Stimulated activated CD4-positive, alpha-beta T cell treated with anti-CD3 and anti-CD28 coated beads, TNF-alpha, amount 100 ng/mL, for 4 hours (primary cell): ENCODE measurements at places on chromosomes 3 and 15.

DNA sequence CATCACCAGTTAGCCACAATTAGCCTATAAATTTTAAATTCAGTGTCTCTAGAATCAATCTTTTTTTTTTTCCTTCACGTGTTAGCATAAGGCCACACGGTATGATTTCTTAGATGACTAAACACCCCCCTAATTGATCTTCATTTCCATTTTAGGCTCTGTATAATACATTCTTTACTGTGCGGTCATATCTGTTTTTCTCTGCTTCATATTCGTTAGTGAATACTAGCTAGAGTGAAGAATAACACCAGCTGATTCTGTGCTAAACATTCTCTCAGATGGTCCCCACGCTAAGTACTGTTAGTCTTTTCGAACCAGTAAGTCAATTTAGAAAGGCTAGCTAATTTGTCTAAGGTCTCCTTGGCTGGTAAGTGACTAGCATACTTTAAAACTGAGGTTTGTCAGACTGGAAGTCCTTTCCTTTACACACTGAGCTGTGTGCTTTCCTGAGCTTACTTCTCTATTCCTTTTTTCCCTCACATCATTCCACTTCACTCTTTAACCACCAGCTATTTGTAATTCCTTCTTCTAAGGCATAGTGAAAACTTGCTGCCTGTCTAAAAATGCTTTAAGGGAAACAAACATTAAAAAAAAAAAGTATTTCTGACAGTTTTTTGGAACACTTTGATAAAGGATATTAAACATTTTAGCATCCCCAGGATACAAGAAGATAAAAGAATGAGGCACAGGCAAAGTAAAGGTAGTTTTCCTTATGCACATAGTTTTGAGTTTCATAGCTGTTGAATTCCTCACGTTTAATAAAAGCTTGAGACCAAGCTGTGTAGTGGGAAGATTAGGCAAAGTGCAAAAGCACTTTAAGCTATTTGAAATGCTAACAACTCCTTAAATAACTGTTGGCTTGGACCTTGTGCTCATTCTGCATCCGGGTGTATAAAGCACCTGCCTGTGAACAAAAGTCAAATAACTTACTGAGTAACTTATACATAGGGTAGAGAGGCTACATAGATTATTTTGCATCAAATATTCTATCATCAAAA is 17.1 kb downstream of the ZFAND6 start:
- no peak for DNase-seq

DNA sequence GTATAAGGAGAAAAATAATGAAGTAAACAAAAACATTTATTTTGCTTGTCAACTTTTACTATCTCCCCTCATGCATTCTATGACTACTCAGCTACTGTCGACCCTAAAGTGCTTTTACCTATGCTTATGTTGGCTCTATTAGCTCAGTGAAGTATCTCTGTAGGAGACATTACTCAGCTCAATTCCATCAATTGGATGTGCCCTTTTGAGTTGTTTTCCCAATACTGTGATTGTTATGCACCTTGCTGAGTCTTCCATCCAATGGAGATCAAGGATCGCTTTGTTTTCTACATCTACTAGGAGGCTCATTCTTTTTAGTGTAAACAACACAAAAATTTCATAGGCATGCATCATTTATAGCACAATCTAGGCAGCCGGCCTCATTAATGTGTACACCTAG is 403.8 kb upstream of the ARL6 start:
- DNase-seq: no peak

- no peak for DNase-seq
These were observed 42.2 kb upstream of the ROBO2 start for GRCh38 chr3:76997733-76998132.

GRCh38 chr3:150132101-150132749 is 161.5 kb upstream of the PFN2 start:
- no peak for DNase-seq

- DNase-seq: no peak
These were observed 106.6 kb upstream of the ALDH1A3 start for GRCh38 chr15:100772892-100773520.

- no peak for DNase-seq
These were observed 2.0 kb downstream of the SRGAP3 start for GRCh38 chr3:9247361-9247940.

- no peak for DNase-seq
These were observed 39.9 kb downstream of the ISG20 start for GRCh38 chr15:88678755-88679154.

GRCh38 chr15:67150023-67150860 is 84.8 kb downstream of the SMAD3 start:
- DNase-seq: no peak

DNA sequence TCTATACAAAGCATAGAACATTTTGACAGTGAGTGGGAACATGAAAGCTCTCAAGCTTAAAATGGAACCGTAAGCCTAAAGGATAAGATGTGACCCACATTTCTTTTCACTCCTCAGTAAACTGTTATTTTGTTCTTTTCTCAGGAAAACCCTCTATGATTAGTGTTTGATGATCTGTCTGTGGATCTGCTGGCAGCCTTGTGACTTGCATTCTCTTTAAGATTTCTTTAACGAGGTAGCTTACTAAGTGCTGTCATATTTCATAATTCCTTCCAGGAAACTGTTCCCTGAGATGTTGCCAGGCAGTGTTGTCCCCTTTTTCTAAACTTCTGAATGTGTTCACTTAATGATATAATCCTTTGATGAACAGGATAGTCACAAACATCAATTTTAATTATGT is 167.6 kb downstream of the PYDC2 start:
- DNase-seq: no peak

DNA sequence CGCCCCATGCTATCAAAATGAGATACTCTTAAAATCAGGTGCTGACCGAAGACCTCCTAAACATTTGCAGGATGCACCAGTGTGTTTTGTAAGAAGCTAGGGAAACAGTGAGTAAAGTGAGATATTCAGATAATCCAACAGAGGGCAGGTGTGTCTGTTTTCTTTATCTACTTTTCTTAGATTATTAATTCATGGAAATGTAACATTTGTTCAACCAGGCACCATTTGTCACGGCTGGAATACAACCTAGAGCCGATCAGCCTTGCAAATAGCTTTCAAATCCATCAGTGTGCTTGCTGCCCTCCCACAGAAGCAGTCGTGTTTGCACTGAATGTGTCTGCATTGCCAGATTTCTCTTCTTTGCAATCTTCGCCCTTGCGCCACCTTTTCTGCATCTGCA is 201.9 kb upstream of the CHRM5 start:
- no peak for DNase-seq

DNA sequence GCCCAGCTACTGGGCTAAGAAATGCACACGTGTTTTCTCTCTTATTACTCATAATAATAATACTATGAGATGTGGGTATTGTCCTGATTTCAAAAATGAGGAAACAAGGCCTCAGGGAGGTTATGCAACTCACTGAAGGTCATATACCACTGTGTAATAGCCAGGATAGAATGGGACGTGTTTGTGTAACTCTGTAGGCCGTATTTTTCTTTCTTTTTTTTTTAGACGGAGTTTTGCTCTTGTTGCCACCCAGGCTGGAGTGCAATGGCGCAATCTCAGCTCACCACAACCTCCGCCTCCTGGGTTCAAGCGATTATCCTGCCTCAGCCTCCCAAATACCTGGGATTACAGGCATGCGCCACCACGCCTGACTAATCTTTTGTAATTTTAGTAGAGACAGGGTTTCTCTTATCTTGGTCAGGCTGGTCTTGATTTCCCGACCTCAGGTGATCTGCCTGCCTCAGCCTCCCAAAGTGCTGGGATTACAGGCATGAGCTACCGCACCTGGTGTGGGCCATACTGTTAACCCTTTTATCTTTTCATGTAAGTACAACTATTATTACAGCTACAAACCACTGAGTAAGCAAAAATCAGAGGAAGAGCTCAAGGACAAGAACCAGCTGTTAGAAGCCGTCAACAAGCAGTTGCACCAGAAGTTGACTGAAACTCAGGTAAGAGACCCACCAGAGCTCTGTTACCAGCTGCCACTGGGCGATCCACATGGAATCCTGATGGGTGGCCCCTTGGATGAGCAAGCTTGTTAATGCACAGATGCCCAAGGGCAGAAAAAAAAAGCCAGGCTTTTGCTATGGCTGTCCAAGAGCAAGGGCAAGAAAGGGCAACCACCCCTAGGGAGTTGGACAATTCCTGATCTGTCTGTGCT is 6.7 kb downstream of the KNSTRN start:
- no peak for DNase-seq

GRCh38 chr3:151964743-151965142 is 91.3 kb downstream of the SUCNR1 start:
- DNase-seq: no peak

- DNase-seq: no peak
These were observed 199.1 kb downstream of the SI start for GRCh38 chr3:164879201-164879600.

- no peak for DNase-seq
These were observed 215.3 kb downstream of the ROBO2 start for GRCh38 chr3:77254967-77255831.

DNA sequence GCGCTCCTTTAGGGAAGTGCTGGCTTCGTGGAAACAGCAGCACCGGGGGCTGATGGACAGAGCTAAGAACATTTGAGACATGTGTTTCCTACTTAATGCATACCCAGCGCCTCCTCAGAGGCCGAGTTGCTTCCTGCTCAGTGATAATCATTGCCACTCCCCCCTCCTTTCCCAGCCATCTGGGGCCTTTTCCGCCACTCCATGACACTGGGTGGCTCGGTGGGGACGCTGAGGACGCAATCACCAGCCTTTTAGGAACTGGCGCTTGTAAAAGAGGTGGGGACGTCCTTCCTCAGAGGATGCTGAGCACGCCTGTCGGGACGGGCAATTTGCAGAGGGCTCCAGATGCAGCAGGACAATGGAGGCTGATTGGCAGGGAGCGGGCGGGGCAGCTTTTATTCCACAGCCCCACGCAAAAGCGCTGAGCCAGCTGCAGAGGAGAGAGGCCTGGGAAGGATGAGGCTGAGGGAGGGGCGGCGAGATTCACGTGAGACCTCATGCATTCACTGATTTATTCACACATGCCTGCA is 22.2 kb upstream of the IQSEC1 start:
- no peak for DNase-seq
